ENCODE measurements at places on chromosomes 6 and 20.

DNA sequence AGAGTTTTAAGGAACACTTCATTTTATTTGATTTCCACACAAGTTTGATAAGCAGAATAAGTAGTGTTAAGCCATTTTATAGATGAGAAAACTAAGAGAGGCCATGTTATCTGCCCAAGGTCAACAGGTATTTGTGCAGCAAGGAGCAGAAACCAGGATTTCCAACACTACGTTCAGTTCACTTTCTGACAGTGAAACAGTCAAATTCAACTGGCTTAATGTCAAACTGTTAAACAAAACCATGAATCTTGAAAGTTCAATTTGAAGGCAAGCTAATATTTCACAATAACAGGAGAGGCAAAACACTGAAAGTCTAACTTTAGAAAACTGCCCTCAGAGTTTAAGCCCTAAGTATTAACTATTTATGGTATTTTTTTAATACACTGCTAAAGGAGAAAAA is 32.6 kb downstream of the DTNBP1 start:
- DNase-seq = no peak

GRCh38 chr20:51529758-51530157 is 12.8 kb downstream of the NFATC2 start:
- DNase-seq = no peak

DNA sequence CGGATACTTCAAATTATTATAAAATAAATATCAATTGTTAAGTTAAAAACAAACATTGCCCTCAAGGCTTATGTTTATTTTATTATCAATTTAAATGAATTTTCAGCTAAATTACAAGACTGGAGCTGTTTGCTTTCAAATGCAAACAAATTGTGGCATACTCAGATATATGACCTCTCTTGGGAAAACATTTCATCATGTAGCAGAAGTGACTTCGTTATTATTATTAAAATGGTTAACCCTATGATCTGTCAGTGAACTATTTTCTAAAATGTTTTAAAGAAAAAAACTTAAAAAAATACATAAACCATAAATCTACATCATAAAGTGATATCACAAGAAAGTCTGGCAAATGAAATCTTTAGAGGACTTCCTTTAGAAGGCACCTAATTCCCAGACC is 72.5 kb downstream of the MAN1A1 start:
- no peak for DNase-seq

- DNase-seq = no peak
Observed at GRCh38 chr6:158999154-158999665, 792 bp downstream of the RSPH3 start.

DNA sequence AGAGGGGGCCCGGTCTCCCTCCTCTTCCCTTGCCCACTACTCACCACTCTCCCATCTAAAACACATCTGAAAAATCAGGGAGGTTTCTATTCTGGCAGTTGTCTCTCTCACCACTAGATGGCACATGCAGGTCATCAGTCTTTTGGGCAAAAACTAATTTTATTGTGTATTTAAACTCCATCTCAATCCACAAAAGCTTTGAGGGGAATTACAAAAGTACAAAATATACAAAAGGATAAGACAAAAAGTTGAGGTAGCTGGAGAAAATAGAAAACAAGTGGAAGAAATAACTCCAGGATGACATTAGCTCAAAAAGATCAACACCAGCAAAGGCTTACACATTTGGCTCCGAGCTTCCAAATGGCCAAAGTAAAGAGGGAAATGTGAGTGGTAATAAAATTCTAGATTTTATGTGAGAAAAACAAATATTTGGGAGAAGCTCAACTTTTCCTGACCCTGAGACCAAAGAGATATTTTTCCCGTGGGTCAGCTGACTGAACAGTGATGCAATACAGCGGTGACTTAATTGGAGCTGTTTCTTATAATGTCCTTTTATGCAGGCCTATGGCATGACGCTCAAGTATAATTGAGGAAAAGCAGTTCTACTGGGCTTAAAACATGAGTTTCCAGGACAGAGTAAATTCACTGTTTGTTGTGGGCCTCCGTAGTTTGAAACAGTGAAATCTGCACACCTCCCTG is 79.8 kb upstream of the CHD6 start:
- no peak for DNase-seq

GRCh38 chr6:85544776-85545175 is 48.9 kb downstream of the SNX14 start:
- DNase-seq = no peak

- DNase-seq = peak; percentile 15
Observed at GRCh38 chr20:41249411-41250281, 67.9 kb downstream of the ZHX3 start.

GRCh38 chr6:120924214-120924613 is 410.1 kb downstream of the TBC1D32 start:
- no peak for DNase-seq

- no peak for DNase-seq
Observed at GRCh38 chr20:37314099-37314498, 24.6 kb downstream of the MANBAL start.

GRCh38 chr6:148435386-148435785 is 92.7 kb downstream of the SASH1 start:
- no peak for DNase-seq

DNA sequence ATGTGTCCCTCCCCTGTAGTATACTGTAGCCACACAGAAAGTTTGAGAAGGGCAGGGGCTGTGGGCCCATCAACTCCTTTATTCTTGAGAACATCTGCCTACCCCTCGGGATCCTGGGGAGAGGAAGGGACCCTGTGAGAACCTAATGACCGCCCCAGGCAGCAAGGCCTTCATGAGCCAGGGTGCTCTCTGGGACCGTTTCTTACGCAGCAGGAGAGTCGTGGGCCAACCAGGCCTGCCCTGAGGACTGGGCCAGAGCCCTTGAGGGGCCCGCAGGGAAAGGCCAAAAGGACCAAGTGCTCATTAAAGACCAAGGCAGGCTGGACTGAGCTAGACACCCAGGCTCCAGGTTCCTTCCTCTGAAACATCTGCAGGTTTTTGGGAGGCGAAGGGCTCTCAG is 5.2 kb downstream of the SGK2 start:
- DNase-seq = no peak

DNA sequence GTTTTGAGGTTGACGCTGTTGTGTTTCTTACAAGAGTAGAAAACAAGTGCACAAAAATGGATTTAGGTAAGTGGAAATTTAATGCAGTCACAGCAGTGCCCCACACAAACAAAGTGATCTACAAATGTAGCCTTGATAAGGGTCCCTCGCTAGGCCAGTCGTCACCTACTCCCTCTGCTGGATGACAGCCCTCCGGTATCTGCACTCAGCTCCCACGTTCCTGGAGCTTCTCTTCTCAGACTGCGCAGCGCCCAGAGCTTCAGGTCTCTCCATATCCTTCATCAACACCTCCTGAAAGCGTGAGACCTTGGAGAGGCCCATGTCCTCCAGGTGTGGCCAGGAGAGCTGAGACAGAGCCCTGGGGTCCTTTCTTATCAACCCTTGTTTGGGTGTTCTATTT is 58.3 kb upstream of the MAP3K4 start:
- no peak for DNase-seq

DNA sequence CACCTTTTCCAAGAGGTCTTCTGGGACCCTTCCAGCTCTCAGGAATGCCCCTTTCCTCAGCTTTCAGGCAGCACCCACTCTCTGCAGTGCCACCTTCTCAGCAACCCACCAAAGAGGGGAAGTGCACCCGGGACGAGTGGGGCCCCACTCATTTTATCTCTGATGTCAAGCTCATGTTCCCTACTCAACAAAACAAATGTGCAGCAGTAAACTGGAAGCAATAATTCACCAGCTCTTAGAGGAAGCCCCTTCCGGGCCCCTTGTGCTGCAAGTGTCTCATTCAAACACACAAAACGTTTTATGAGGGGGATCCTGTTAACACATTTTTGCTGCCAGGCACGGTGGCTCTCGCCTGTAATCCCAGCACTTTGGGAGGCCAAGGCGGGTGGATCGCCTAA is 13.6 kb downstream of the GFOD1 start:
- no peak for DNase-seq

DNA sequence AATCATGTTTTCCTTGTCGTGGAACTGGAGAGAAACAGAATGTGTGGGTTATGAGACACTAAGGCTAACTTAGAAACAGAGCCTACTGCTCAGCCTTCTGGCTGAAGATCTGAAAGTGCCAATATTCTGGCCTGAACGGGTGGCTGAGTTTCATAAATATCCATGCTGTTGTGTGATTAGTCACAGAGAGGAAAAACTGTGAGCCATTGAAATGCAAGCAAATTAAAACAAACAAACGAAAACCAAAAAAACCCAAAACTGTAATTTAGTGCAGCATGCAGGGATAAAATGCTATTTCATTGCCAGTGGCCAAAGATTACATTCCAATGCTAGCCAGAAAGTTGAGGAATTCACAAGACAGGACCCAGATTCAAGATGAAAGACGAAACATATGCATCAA is 315.1 kb downstream of the UBE3D start:
- no peak for DNase-seq

DNA sequence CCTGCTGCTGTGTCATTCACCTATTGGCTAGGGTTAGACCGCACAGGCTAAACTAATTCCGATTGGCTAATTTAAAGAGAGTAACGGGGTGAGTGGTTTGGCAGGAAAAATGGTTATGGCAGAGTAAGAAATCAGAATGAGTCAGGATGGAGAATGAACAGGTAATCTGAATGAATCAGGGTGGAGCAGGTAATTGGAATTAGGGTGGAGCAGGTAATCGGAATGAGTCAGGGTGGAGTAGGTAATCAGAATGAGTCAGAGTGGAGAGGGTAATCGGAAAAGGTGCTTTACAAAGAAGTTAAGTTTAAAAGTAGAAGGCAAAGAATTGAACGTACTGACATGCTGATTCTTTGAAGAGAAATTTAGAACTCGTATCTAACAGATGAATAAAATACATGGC is 11.7 kb downstream of the SLC35A1 start:
- no peak for DNase-seq

DNA sequence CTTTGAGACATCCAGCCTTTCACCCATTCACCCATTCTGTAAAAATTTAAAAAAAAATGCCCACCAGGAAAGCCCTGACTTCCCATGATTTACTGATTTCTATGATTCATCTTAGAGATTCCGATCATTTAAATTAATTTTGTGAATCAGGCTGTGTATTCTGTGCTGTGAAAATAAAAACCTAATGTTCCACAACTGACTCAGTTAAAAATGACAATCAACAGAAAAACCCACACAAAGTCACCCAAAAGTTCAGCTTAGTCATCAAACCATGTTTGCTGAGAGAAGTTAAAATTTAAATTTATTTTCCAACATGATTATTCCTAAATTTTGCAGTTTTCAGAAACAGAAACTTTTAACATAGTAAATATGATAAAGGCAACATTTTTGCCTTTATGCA is 509.9 kb downstream of the TENT5A start:
- DNase-seq = no peak

- DNase-seq = no peak
Observed at GRCh38 chr6:44699851-44700250, 312.3 kb downstream of the CDC5L start.

DNA sequence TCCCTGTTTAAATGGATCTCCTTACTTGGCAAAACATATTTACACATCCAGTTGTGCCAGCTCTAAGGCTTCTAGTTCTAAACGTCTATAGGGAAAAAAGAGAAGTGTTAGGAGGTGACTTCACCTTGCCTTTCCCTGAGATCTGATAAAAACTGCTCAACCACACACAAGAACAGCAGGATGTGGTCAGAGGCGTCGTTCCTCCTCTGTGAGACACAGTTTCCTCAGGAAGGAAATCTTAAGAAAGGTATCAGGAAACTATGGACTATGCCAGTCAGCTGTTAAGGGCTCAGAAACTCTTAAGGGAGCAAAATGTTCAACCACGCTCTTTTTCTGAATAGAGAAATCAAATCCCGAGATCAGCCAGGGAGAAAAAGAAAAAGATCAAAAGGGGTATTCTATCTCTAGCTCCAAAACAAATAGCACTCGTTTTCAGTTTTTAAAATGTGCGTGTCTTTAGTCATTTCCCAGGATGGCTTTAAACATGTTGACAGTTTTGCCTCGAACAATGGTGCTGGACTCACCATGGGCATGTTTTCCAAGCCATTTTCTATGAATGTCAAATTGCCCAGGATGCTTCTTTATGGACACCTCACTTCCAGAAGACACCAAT is 154.5 kb downstream of the HACE1 start:
- no peak for DNase-seq

DNA sequence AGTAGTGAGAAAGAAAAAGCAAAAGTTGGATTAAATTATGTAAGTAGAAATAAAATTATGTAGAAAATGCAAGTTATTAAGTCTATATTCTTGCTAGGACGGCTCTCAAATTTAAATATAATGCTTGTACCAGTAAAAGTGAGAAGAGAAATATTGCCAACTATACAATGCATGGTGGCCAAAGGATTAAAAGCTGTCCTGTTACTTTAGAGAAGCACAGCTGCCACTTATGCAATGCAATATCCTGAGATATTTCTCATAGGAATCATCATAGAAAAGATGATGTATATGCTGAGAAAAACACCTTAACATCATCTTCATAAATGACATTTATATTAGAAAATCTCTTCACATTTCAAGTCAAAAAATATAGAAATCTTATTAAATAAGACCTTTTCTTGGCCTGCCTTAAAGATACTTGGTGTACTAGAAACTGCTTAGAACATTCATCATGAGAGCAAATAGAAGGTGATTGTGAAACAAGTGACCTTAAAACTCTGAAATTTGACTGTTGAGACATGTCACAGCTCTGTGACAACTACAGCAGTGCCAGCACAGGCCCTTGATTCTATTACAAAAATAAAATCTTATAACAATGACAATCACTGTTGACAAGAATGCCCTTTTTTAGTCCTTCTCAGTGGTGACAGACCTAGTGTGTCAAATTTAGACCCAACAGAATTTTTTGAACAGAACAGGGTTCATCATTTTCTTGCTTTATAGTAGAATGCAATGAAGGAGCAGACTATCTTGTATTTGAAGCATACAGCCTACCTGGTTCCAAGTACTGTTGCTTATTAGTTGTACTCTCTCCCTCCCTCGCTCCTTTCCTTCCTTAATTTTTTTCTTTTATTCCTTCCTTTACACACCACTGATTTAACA is 173.1 kb downstream of the CLVS2 start:
- DNase-seq = no peak

GRCh38 chr6:40626886-40627285 is 39.7 kb upstream of the LRFN2 start:
- DNase-seq = no peak

DNA sequence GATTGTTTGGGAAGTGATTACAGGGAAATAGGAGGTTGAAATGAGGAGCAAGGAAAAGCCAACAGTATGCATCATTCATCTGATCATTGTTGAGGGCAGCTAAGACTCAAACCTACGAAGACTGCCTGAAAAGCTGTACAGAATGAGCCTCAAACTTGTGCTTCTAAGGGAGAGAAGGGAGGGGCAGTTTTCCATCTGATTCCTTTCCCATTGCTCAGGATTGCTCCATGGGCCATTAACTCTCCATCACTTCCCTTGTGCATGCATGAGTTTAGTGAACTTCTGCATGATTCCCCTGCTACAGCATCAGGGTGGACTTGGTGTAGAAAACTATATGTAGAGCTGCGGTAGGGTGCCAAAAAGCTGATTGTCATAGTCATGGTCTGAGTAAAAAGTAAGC is 742.7 kb upstream of the SLC35B3 start:
- no peak for DNase-seq
